ENCODE measurements at places on chromosomes 5 and 9. TPM values are rescaled to one million over a fixed set of nuclear protein-coding genes. Genes with fewer than 3 reads are reported as not detected.
A peak's percentile ranks its signal among the peaks of the same experiment; 100 is the strongest.

Gene MAPKAP1
- total RNA-seq, result 62.1 TPM

Gene MEGF10
- total RNA-seq, result 0.71 TPM

DNA sequence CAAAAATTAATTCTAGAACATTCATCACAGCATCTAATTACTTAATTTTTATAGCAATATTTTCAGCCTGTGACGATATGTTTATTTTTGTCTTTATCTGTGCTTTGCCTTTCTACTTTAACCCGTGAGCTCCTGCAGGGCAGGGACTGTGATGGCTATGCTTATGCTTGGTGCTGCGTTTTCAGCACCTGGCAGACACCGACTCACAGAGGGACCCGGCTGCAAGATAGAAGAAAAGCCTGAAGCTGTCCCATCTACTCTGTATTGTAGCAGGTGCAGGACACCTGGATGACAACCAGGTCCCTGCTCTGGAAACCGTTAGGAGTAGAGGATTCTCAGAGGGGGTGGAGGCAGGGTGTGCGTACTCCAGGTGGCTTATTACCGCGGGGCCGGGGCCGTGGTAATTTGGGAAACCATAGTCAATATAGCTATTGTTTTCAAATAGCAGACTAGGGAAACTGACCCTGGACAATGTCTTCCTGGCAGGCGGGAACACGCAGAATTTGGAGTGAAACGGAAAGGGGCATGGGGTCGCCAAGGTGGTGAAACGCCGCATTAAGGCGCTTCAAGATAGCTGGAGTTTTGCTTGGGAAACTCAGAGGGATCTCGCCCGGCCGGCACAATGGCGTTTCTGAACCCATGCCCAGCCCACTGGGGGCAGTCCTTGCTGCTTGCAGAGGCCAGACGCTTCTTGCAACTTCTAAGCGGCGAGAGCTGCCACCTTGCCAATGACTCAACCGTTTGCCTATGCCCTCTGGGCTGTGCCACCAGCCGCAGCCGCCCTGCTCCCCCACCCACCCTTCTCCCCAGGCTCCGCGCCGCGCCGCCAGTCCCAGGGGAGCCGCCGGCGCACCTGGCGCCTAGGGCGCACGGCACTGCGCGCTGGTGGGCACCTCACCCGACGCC is 140.1 kb upstream of the PALM2AKAP2 start:
- no peak overlapping the region for H3K27ac ChIP-seq
- H3K4me1 ChIP-seq, result peaks cover 19% of the 10 kb centered on the region
- H3K27me3 ChIP-seq, result no peaks in the 10 kb centered on the region
- no peaks in the 10 kb centered on the region for H3K36me3 ChIP-seq
- peak overlapping the region; percentile 42 for H3K4me3 ChIP-seq
- no peak for DNase-seq

Gene SERINC5
- 11.0 TPM for total RNA-seq

Gene SLC6A7
- total RNA-seq, result not detected

DNA sequence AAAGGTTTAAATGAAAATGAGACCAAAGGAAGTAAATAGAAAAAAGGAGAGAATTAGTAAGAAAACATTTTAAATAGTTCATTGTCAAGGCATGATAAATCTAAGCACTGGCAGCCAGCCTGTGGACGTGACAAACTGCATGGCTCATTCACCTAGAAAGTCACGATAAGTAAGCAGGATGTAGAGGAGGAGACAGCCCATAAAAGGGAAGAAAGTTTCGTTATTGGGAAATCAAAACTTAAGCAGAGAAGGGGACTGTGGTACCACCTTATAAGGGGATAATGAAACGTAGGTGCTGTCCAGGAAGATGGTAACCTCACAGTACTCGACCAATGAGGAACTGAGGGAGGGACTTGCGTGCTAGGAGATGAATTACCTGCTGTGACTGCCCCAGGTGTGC is 494.5 kb upstream of the GRAMD2B start:
- no peaks in the 10 kb centered on the region for H3K36me3 ChIP-seq
- H3K27me3 ChIP-seq, result no peaks in the 10 kb centered on the region
- H3K4me1 ChIP-seq, result no peaks in the 10 kb centered on the region
- DNase-seq, result no peak
- no peak overlapping the region for H3K4me3 ChIP-seq
